HAP-1 (cell line): ENCODE measurements at places on chromosomes 7 and 10.

- DNase-seq = no peak
Measured at GRCh38 chr10:119496273-119496672, 46.2 kb downstream of the RGS10 start.

GRCh38 chr10:11303361-11304170 lies 285.9 kb downstream of the CELF2 start:
- DNase-seq = no peak

- no peak for DNase-seq
Measured at GRCh38 chr7:151689196-151689971, 169.7 kb upstream of the RHEB start.

DNA sequence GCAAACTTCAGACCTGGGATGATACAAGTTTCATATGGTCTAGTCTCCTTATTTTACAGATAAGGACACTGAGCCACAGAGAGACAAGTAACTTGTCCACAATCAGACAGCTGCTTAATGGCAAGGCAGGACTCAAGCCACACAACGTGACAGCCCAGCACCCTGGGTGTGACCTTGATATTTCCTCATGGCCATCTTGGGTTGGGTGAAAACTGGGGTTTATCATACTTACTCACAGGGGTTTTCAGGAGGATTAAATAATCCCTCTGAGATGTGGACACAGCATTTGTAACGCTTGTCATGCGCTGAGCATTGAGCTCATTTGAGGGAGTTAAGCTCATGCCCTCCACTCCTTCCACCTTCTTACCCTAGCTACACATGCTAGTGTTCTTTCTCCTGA lies 58.0 kb downstream of the ABLIM1 start:
- no peak for DNase-seq

DNA sequence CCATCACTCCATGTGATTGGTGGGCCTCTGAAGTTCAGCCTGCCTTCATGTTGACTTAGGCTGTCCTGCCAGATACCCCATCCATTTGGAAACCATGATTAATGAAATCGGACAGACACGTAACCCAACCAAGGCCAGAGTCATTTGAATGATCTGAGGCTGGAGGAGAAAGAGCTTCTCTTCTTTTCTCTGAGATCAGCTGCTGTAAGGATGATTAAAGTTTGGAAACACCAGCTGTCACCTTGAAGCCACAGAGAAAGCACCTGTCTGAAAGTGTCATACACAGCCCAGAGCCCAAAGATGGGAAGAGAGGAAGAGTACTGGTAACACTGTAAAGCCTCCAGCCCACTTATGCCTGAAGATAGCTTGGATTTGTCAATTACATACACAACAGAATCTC lies 22.9 kb downstream of the NEBL start:
- DNase-seq = no peak
